GF-D8 (cell line): ENCODE measurements at places on chromosomes 7 and 10.

DNA sequence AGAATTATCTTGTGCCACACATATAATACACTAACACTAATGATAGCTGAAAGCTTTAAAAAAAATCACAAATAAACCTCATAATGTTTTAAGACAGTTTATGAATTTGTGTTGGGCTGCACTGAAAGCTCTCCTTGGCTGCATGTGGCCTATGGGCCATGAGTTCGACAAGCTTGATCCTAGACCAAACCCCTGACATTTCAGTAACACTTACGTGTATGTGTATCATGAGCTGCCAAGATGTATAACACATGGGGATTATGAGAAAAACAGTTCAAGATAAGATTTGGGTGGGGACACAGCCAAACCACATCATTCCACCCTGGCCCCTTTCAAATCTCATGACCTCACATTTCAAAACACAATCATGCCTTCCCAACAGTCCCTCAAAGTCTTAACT lies 823.8 kb downstream of the PCDH15 start:
- no peak for DNase-seq

DNA sequence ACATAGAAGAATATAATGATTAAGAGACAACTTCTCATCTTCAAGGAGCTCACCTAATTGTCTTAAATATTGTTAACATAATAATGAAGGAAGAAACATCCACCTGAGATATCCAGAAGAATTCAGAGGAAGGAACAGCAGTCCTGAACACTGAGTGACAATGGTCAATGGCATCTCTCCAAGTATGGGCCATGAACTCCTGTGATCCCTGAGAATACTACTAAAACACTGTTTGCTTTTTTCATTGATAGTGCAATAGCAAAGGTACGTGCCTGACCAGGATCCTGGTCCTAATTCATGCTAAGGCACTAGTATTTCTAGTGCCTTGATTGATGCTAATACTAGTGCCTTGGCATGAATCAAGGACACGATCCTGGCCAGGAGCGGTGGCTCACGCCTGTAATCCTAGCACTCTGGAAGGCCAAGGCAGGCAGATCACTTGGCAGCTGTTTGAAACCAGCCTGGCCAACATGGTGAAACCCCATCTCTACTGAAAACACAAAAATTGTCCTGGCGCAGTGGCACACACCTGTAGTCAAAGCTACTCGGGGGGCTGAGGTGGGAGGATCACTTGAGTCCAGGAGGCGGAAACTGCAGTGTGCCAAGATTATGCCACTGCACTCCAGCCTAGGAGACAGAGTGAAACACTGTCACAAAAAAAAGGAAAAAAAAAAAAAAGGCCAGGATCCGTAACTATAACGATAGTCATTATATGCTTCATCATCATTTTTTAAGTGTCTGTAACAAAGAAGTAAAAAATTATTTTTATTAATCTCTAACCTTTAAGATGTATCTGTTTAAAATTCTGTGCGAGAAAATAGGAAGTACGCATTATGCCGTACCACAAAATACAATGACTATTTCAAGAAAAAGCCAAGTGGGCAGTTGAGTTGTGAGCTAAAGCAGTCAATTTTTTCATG lies 49.1 kb downstream of the SRPK2 start:
- no peak for DNase-seq

- no peak for DNase-seq
These were observed 65.8 kb upstream of the SKAP2 start for GRCh38 chr7:26930201-26930600.

DNA sequence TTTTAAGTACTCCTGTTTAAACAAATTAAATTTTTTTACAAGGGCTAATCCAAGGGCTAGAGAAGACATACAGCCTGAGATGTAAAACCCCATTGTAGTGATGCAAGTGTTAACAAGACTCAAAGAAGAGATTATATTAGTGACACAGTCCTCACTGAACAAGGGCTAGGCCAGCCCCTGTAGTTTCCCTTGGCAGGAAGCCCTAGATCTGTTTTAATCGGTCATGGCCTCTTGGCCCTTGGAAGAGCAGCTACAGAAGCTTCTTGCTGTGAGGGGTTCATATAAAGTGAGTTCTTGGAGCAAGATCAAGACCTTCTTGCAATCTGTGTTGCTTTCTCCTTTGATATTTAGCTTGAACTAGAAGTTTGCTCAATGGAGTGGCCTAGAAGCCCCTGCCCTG lies 1339.4 kb downstream of the XPNPEP1 start:
- no peak for DNase-seq

- no peak for DNase-seq
These were observed 206.6 kb downstream of the TNS3 start for GRCh38 chr7:47375121-47375938.

DNA sequence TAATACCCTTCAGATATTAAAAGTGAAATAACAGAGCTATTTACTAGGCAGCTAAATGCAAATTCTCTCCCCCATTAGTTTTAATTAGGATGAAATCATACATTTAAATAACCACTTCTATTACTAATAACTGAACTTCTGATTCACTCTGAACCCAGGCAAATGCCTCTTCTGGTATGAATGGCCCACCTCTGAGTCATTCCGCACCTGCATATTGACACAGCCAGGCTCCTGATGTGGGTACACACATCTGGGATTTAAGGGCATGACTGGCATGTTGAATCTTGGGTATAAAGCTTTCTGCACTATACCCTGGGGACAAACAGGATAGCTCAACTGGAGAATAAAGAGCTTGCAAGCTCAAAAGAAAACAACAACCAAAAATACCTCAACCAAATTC lies 140.9 kb downstream of the AUTS2 start:
- no peak for DNase-seq
